Hepatocyte (in vitro differentiated cells): ENCODE measurements at places on chromosomes 2 and 18.

- DNase-seq = no peak
Observed at GRCh38 chr2:230685178-230685577, 27.5 kb upstream of the CAB39 start.

GRCh38 chr2:22890132-22890531, 494.8 kb upstream of the KLHL29 start:
- DNase-seq = no peak

DNA sequence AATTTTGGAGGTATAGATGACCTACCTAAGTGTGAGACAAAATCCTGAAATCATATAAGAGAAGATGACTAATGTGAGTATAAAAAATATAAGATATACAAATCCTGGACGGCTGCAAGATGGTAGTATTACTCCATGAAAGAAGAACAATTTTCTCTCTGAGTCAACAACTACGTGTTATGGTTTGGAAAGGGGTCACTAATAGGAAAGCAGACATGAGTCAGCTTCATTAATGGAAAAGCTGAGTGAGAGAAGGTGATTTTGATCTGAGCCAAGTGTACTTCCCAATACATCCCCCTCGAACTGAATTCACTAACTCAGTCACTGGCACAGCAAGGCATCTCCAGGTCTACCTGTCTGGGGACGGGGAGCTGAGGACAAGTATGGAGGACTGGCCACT, 20.1 kb upstream of the SELENOI start:
- no peak for DNase-seq

- no peak for DNase-seq
Observed at GRCh38 chr2:241015439-241015838, 17.0 kb downstream of the SNED1 start.

- no peak for DNase-seq
Observed at GRCh38 chr18:21289827-21290226, 47.8 kb downstream of the GREB1L start.

GRCh38 chr18:37393945-37394609, 171.5 kb downstream of the CELF4 start:
- peak; percentile 63 for DNase-seq

DNA sequence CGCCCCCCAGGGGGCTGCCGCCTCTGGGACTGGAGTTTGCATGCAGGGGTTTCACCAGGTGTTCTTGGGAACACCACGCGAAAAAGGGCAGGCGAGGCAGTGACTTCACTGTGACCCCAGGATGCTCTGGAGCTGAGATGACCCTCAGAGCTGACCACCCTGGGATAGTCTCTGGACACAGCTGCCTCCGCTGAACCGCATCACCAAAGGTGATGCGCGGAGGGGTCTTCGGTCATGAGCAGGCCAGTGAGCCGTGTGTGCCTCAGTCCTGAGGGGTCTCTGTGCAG, 17.5 kb downstream of the GPR35 start:
- DNase-seq = no peak

DNA sequence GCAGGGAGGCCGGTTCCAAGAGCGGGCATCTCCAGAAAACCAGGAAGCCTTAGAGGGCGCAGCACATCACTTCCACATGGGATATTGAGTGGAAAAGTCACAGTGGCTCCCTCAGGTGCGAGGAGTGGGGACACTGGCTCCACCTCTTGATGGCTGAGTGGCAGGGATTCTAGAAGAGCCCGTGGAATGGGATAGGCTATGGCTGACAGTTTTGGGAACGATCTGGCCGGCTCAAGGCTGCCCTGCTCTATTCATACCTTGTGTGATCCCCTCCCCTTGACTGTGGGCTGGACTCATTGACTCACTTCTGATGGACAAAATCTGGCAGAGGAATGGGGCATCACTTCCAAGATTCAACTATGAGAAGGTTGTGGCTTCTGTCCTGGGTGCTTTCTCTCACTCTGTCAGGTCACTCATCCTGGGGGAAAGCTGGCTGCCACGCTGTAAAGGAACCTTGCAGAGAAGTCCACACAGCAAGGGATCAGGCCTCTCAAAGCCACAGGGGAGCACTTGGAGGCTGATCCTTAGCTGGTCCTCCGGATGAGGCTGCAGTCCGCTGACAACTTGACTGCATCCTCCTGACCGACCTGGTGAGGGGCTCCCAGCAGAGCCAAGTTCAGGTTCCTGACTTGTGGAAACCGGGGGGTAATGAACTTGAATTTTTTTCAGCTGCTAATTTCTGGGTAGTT, 46.7 kb upstream of the HS6ST1 start:
- DNase-seq = no peak

GRCh38 chr2:54708584-54709335, 14.7 kb upstream of the EML6 start:
- peak; percentile 51 for DNase-seq

- DNase-seq = no peak
Observed at GRCh38 chr2:199727306-199727705, 123.7 kb downstream of the FTCDNL1 start.

- DNase-seq = no peak
Observed at GRCh38 chr2:235692671-235693171, 198.9 kb downstream of the AGAP1 start.

GRCh38 chr2:235534678-235535422, 41.0 kb downstream of the AGAP1 start:
- no peak for DNase-seq

GRCh38 chr2:161170958-161171932, 11.0 kb downstream of the TANK start:
- no peak for DNase-seq

DNA sequence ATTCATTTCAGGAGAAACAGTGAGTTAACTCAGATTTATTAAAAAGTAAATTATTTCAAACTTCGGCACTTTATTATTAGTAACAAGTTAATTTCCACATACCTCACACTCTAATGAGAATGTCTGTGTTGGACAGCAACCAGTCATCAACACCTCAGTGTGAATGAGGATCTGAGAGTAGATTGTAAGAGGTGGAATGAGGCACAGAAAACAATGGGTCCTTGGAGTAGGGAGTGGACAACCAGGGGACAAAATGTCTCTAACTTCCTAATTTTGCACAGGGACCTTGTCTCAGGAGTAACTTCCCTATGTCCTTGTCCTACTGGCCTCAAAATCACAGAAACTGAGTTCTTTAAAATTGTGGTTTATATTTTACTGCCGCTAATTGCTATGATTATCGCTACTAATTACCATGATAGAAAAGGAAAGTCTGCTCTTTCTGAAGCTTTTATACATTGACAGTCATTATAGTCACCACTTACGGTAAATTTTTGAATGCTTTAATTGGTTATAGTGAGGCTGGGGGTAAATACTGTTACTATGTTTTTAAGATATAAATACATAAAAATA, 82.2 kb upstream of the LRPPRC start:
- DNase-seq = no peak

GRCh38 chr2:28387082-28387960, 5.3 kb upstream of the FOSL2 start:
- no peak for DNase-seq

DNA sequence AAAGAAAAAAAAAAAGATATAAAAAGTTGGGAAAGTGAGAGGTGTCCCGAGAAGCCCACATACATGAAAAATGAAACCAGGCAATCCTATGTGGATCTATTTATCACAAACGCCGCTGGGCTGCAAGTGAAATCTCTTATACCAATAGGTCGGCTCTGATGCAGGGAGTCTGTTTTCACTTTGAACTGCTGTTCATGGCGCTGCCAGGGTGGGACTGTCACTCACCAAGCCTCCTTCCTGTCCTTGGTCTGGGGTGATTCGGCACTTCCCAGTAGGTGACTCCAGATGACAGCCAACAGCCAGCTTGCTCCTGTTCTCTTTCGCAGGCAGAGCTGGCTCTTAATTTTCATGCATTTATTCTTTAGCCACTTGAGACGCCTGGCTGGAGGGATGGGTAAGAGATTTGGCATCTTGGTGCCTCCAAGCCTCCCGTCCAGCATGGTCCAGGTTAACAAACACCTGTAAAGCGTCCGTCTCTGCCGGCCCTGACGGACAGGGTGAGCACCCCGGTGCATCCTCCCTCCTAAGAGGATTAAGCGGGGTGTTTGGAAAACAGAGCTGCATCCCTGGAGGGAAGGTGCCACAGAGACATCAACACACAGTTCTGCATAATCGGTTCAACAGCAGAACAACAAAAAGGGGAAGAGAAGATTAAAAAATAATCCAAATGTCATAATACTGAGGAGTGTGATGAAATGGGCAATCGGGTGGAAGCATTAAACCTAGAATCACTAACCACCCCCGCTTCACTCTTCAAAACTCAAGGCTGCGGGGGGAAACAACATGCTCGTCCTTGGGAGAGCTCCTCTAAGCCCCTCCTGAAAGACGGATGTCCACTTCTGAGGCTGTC, 58.7 kb downstream of the STEAP3 start:
- no peak for DNase-seq

DNA sequence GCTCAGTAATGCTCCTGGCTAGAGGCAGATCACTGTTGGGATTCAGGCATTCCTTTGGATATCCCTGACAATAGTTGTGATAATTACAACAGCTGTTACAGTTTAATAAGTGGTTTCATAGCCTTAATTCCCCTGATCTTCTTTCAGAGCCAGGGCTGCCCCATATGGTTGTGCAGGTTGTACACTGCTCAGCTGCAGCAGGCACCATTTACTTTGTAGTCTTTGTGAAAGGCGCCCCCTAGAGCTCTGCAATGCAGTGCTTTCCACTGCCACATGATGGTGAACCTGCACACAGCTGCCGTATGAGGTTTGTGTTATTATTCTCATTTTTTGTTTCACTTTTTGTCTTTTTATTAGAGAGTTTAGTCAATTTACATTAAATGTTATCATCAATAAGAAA, 239.1 kb downstream of the KCNS3 start:
- DNase-seq = peak; percentile 34

- no peak for DNase-seq
Observed at GRCh38 chr2:197369933-197370320, 59.3 kb upstream of the ANKRD44 start.

- DNase-seq = no peak
Observed at GRCh38 chr2:241555711-241556110, 2.8 kb upstream of the BOK start.

DNA sequence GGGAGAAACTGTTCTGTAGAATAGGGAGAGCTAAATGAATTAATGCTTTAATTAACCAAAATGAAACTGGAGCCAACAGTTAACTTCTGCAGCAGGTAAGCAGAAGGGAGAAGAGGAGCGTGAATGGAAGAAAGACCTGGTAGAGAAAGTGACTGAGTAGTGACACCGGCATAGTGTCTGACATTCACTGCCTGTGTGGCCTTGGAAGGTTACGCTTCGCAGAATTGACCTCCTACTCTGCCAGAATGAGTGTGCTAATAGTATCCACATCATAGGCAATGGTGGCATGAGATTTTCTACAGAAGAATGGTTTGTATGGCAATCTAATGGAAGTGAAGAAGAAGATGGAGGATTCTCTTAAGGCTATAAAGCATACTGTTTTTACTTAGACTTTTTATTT, 614.4 kb downstream of the CPS1 start:
- DNase-seq = no peak

DNA sequence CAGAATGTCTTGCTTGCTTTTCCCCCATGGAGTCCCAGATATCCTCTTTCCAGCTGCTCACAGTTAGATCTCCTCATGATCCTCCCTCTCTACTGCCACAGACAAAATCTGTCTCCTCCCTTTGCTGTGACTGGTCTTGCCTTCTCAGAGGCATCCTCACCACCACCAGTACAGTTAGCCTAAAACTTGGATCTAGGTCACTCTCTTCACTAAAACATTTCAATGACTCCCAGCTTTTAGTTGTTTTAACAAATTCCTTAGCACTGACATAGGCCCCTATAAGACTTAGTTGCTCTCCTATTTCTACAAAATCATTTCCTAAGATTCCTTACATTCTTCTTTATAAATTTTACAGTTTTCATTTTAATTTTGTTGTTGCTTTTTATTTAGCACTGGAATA, 734.2 kb upstream of the CHAC2 start:
- no peak for DNase-seq

- DNase-seq = peak; percentile 88
Observed at GRCh38 chr2:171160956-171161740, 455 bp upstream of the TLK1 start.

DNA sequence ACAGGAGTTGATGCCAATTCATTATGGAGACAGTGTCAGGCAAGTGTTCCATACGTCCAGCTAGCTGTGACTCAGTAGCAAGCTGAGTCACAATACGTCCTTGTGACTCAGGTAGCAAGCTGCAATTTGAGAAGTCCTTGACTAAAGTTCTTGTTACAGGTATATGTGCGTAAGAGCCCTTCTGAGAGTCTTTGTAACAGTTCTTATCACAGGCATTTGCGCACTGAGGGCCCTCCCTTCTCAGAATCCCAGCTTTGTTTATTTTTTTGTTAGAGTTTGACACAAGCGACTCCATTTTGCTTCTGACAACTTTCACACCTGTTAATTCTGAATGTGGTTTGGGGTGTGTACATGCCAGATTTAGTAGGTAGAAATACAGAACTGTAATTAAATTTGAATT, 20.1 kb upstream of the ACMSD start:
- peak; percentile 64 for DNase-seq

GRCh38 chr18:35076135-35076924, 35.1 kb downstream of the MAPRE2 start:
- no peak for DNase-seq

- DNase-seq = no peak
Observed at GRCh38 chr2:233156001-233156400, 95.5 kb upstream of the ATG16L1 start.

- no peak for DNase-seq
Observed at GRCh38 chr2:69977906-69978482, 16.6 kb upstream of the ASPRV1 start.

GRCh38 chr2:191656391-191656790, 21.5 kb upstream of the NABP1 start:
- peak; percentile 32 for DNase-seq

- DNase-seq = no peak
Observed at GRCh38 chr18:5667356-5667755, 123.6 kb upstream of the EPB41L3 start.

DNA sequence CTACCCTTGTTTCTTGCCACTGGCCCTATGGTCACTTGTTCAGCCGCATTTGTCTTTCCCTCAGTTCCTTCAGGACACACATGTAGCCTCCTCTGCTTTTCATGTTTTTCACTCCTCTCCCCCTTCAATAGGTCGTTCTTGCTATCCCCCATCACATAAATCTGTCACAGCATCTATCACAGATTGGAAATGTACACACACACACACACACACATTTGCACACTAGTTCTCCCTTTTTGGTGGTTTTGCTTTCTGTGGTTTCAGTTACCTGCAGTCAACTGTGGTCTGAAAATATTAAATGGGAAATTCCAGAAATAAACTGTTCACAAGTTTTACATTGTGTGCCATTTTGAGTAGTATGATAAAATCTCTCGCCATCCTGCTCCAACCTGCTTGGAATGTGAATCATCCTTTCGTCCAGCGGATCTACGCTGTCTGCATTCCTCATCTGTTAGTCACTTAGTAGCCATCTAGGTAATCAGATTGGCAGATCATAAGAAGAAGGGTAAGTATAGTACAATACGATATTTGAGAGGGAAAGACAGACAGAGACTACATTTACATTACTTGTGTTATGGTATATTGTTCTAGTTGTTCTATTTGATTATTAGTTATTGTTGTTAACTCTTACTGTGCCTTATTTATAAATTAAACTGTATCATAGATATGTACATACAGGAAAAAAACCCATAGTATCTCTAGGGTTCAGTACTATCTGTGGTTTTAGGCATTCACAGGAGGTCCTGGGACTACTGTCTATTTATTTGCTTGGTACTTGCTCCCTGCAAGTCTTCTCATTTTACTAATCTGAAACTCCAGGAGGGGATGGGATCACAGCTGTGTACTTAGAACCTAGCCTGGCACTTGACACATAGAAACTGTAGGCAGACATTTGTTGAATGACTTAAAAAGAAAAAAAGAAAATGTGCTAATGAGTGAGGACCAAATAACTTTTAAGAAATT, 86.1 kb upstream of the PNPT1 start:
- peak; percentile 66 for DNase-seq

GRCh38 chr2:227460070-227460485, 11.9 kb upstream of the AGFG1 start:
- DNase-seq = no peak
